Globus pallidus (tissue), 1 donor: ENCODE measurements at places on chromosomes 6 and 20.

- DNase-seq, result no peak
These were observed 470.5 kb downstream of the COL12A1 start for GRCh38 chr6:74735304-74735703.

DNA sequence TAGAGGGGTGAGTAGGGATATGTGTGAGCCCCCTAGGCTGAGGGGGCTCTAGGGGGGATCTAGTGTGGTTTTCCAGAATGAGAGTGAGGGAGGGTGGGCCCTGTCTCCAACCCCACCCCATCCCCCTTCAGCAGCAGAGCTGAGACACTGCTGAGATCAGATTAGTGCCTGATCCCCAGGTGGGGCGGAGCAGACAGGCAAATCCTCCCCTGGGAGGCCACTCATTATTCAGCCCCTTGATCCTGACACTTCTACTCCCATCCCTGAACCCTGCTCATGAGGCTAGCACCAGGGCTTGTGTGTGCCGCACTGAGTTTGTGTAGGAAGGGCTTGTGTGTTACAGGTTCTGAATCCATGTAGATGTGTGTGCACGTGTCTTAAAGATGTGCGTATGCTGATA lies 42.5 kb downstream of the SPDEF start:
- no peak for DNase-seq

DNA sequence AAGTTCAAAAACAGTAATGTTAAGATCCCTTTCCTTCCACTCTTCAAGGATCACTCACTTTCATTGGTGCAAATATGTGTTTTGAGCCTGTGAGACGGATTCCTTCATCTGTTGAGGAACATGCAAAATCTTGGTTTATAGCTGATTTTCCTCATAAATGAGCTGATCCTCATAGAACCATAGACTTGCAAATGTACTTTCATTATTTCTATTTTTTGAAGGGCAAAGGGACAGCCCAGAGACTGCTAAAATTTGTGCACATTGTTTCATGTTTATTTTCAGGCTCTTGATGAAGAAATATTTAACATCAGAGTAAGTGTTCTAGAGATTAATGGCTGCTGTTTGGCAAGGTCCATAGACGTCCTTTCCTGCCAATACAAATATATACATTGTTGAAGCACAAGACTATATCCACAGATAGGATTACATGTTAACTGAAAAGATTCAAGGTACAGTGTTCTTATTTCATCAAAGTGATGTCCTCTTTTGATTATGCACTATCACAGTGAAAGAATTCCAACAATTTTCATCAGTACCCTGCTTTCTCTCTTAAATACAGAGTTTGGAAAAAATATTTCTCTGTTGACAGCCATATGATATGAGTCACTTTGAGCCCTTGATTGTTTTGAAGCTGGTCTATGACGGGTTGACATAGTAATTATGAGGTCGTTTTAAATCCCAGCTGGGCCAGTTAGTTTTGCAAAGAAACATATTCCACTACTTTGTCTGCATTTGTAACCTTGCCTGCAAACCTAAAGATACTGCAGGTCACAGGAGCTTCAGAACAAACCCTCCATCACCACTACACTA lies 95.7 kb downstream of the FILIP1 start:
- no peak for DNase-seq

DNA sequence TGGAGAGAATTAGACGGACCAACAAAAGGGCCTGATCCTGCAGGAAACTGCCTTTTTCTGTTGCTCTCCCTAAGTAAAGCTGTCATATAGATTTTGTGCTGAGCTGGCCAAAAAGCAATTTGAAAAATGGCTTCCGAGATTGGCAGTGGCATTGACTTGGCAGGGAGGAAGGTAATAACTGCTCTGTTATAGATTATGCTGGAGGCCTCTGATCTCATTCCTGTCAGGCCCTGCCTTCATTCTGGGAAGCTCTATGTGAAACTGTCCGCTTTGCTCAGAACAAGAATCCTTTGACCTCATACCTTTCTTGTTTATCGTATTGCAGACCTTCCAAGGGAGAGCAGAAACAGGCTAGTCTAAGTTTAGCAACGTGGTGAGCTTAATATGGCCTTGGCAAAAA lies 234.4 kb downstream of the PHACTR1 start:
- no peak for DNase-seq

- no peak for DNase-seq
These were observed 25.6 kb downstream of the MANBAL start for GRCh38 chr20:37315021-37315451.

DNA sequence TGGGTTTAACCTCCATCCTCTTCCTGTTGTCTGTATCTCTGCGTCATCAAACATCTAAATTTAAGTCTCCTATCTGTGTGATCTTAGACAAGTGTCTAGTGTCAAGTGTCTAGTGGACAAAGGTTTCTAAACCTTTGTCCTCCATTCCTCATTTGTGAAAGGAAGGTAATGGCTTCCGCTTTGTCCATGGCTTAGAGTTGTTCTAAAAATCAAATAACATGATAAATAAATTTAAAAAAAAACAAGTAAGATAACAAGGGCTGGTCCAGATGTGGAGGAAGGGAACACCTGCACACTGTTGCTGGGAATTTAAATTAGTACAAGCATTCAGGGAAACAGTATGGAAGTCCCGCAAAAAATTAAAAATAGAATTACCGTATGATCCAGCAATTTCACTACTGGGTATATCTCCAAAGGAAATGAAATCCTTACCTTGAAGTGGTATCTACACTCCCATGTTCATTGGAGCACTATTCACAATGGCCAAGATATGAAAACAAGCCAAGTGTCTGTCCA lies 17.6 kb upstream of the SERPINB1 start:
- DNase-seq, result no peak

GRCh38 chr6:138514860-138515540 lies 15.7 kb upstream of the NHSL1 start:
- no peak for DNase-seq

GRCh38 chr20:20482453-20482852 lies 114.5 kb downstream of the INSM1 start:
- no peak for DNase-seq

GRCh38 chr6:20117474-20117873 lies 94.8 kb downstream of the MBOAT1 start:
- no peak for DNase-seq

GRCh38 chr6:120671519-120671918 lies 662.8 kb downstream of the TBC1D32 start:
- no peak for DNase-seq

DNA sequence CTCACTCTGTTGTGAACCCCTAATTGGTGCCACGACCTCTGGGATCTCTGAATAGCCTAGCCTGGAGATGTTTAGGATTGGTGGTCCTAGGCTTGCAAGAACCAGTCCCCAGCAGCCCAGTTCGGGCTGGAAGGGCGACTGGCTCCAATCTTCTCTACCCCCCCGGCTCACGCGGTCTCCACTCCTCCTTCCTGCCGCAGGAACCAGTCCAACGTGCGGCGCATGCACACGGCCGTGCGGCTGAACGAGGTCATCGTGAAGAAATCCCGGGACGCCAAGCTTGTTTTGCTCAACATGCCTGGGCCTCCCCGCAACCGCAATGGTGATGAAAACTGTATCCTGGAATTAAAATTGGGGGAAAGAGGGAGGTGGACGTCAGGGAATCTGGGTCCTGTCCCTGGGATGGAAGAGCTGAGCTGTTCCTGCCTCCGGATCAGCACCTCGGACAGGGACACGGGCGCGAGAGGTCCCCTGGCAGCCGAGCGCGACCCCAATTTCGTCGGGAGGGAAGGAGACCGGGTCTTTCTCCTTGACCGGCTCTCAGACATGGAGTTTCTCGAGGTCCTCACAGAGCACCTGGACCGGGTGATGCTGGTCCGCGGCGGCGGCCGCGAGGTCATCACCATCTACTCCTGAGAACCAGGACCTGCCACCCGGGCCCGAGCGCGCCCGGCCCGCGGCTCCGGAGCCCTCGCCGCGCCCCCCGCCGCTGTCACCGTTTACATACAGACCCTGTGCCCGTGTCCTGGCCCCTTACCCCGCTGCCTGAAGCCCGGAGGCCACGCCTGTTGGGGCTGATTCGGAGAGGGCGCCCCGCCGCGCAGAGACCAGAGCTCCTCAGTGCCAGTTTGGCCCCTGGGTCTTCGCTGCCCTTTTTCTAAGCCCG lies 28.2 kb downstream of the SLC12A5 start:
- DNase-seq, result no peak

- no peak for DNase-seq
These were observed 407.1 kb upstream of the RUNX2 start for GRCh38 chr6:44920952-44921491.

- DNase-seq, result no peak
These were observed 6.4 kb downstream of the PREX1 start for GRCh38 chr20:48821261-48821920.

DNA sequence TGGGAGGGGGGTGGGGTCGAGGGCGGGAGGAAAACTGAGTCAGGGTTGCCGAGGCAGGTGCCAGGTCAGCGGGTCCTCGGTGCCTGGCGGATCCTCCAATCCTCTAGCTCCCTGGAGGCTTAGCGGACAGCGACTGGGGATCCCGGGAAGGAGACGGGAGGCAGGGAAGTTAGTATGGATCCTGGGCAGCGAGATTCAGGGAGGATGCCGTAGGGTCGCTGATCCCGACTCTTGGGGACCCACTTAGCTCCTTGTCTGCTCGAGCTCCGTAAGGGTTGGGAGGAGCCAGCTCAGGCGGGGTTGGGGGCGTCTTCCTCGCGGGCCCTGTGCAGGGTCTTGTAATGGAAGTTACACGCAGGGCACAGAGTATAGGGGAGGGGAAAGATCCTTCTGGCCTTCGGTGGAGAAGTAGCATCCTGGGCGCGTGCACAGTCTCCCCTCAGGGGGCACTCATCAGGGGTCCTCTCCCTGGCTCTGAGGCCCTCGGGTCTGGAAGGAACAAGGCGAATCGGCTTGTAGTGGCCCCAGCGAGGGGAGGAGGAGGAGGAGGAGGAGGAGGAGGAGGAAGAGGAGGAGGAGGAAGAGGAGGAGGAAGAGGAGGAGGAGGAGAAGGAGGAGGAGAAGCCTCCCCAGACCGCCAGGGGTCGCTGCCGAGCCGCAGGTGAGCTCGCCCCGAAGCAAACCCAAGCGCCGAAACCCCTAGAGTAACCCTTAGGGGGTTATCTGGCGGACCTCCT lies 6.4 kb upstream of the SLC12A5 start:
- no peak for DNase-seq

DNA sequence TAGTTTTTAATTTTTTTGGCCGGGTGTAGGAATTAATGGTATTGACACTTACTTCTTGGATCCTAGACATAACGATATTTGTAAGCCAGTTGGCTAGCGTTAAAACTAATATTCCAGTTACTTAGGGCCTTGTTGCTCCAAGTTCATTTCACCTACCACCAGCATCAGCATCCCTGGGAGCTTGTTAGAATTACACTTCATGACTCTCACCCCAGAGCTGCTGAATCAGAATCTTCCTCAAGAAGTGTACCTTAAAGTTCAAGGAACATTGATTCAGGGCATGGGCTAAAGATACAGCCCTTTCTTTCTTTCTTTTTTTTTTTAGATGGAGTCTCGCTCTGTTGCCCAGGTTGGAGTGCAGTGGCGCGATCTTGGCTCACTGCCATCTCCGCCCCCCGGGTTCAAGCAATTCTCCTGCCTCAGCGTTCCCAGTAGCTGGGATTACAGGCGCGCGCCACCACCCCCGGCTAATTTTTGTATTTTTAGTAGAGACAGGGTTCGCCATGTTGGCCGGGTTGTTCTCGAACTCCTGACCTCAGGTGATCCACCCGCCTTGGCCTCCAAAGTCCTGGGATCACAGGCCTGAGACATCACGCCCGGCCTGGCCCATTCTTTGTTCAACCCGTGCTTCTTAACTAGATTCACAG lies 1.1 kb downstream of the SLX4IP start:
- no peak for DNase-seq

- DNase-seq, result no peak
These were observed 644.2 kb upstream of the GJE1 start for GRCh38 chr6:141488488-141488887.

- DNase-seq, result no peak
These were observed 192.6 kb upstream of the CST7 start for GRCh38 chr20:24756292-24757025.

- no peak for DNase-seq
These were observed 68.9 kb downstream of the MAN1A1 start for GRCh38 chr6:119280668-119281067.

DNA sequence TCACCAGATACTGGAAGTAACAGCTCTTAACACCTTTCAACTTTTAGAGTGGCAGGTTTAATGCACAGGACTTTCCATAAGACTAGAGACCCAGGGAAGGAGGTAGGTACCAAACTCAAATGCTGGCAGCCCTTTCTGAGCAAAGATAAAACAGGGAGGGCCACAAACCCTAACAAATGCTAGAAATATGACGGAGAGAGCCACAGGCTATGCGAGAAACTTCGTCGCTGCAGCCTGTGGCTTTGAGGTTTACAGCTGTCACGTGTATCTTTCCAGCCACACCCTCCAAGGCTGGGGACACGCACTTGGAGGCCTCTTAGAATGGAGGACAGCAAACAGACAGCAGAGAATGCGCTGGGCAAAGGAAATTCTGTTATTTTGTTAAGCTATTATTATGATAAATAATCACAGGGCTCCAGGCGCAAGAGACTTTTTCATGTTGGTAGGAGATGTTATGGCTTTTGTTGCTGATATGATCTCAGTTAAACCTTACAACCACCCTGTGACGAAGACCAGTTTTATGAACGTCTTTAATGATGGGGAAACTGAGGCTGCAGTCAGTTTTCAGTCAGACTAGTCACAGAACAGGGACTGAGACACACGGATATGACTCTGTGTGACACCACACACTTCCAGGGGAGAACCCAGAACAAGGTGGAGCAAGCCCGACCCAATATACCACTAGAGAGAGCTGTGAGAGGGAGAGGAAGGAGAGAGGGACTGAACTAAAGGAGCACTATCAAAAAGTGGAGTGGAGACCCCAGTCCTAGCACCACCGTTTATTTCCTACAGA lies 2.0 kb downstream of the TRAM2 start:
- no peak for DNase-seq

DNA sequence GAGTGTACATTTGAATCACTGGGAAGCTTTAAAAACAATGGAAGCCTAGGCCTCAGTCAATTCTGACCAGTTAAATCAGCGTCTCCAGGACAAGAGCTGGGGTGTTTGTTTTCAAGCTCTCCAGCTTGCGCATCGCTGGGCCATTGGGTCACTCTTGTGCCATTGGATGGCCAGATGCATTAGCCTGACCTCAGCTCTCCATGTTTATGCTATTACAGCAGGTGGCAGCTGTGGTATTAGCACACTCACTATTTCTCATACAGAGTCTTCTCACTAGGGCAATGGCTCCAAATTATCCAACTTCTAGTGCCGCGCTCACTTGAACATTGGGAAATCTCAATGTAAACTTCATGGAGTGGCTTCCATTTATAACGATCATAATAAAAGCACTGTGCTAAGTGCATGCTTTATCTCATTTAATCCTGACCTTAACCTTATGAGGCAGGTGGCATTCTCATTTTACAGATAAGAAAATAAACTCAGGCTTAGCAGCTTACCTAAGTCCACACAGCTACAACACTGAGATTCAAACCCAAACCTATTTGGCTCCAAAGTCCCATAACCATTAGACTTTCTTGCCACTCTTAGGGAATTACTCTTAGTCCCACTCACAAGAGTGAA lies 108.8 kb downstream of the PPP1R14C start:
- no peak for DNase-seq

GRCh38 chr6:35495258-35496035 lies 1.4 kb downstream of the TEAD3 start:
- no peak for DNase-seq

GRCh38 chr20:63974402-63975200 lies 4.8 kb downstream of the SAMD10 start:
- no peak for DNase-seq

- DNase-seq, result no peak
These were observed 369.4 kb downstream of the UTRN start for GRCh38 chr6:144654506-144654905.
